ENCODE measurements at places on chromosomes 4 and X.

DNA sequence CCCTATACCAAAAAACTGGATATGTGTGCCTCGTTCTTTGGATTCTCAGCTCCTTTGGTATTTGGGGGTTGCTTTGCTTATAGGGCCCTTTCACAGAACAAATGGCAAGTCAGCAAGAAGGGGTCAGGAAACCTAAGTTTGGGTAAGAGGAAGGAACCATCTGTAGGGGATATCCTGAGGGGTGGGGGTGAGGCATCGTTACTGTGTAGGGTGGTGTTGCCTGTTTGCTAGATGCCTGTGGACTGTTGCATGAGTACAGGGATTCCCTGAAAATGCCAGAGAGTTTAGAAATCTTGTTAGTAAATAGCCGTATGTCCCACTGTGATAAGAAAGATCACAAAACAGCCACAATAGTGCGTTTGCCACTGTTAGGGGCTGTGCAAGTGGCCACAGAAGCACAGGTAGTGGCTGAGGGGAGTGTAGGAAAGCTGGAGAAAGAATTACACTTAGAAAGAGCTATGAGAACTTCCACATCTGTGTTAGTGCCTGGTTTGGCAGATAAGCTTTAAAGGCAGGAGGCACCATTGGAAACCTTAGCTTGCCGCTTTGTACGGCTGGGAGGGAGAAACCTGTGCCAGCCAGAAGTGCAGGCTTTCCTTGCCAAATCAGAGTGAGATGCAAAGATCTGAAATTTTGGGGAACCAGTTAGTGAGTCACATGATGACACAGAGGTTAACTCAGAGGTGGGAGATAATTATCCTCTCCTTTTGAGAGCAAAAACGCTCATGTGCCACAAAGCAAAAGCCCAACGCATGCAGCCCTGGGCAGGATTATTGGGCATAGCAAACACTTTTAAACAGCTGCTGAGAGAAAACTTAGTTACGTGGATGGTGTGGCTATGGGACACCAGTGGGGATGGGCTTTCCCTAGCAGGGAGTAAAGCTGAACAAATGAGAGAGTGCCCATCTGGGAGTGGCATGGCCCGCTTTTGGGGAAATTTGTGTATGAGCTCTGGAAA lies 343.7 kb downstream of the ARAP2 start:
- DNase-seq: no peak

GRCh38 chr4:4395849-4396627 lies 9.1 kb downstream of the NSG1 start:
- DNase-seq: peak; percentile 6

DNA sequence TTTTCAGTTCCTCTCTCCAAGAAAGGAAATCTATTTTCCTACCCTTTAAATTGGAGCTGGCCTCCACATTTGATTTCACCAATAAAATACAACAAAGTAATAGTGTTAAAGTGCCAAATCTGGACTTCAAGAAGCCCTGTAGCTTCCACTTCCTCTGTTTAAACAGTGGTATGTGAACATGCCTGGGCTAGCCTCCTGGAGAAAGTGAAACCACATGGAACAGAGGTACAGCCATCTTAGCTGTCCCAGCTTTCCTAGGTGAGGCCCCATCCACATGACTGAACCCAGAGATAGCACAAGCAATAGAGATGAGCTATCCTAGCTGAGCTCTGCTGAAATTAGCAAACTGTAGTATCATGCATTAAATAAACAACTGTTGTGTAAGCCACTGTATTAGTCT lies 131.8 kb upstream of the VCX start:
- DNase-seq: no peak

- no peak for DNase-seq
These were observed at the start of gene ZFYVE28 for GRCh38 chr4:2417765-2418649. TSS of gene ZFYVE28 (minus strand) at chr4:2418645. CDS start at chr4:2418323, 322 bp downstream.

DNA sequence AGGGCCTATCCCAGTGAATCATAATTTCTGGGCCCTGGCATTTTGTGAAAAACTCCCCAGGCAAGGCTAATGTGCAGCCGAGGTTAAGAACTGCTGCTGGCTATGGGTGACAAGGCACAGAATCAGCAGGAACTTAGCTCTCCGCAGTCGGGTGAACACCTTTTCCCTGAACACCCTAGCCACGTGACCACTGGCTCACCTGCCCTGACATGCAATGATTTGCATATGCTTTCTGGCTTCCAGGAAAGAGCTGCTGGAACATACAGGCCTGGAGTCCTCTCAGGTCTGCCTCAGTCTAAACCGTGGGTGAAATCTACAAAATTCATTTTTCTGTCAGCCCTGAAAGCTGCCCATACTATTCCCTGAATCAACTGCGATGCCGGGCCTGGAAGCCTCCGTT lies 56.6 kb downstream of the ZNF827 start:
- DNase-seq: no peak

DNA sequence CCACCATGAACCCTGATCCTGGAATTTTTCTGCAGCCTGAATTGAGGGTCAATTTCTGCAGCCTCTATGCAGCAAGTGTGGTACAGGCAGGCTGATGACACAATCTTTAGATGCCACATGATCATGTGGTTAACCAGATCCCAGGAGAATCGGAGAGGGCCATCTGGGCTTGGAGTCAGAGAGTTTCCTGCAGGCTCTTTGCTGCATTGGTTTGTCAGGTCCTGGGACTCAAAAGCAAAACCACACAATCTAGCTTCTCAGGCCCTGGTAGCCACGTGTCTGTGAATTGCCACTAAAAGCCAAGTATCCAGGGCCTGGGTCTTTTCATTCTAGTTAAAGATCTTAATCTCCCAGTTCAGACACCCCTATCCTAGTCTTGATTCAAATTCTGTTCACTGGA lies 464.5 kb downstream of the BCOR start:
- DNase-seq: peak; percentile 66

DNA sequence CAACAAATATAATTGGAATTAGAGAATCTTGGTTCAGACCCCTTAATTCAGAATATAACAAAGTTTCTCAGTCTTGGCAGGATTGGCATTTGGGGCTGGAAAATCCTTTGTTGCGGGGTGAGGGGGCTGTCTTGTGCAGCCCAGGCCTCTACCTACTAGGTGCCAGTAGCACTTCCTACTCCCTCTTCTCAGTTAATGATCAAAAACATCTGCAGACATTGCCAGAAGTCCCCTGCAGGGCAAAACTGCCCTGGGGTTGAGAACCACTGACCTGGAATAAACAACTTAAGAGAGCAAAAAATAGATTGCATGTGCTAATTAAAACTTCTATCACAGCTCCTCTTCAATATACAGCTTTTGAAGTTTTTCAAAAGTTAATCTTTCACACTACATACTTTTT lies 36.7 kb upstream of the CXorf38 start:
- DNase-seq: no peak

DNA sequence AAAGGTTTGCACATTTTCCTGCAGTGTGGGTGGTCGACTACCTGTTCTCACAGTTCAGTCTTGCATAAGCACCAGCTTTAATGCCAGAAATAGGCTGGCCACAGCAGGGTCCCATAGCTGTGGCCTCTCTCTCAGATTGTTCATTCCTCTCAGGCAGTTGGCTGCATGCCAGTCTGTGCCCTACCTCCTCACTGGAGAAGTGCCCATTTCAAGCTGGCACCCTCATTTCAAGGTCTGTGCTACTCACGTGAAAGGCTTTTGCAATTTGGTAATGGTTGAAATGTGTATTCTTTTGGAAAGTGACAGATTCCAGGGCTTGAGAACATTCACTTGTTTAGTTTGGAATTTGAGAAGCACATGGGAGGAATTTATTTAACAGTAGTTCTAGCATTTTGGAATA lies 28.9 kb upstream of the MTMR1 start:
- no peak for DNase-seq

DNA sequence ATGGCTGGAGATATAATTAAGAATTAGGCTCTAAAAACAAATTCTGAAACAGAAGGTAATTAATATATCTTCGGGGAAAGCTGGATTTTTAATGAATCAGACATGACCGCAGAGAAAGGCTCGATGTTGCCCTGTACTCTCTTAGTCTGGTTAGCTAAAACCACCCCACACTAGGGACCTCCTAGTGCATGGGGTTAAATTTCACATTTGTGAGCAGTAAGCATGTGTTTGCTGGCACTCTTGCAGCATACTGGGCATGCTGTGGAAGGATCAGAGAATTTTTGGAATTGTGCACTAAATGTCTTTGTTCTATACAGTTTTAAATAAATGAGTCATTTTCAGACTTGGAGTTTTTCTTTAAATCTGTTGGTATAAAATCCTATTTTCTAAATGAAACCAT lies 475.6 kb upstream of the FTHL17 start:
- DNase-seq: peak; percentile 46

DNA sequence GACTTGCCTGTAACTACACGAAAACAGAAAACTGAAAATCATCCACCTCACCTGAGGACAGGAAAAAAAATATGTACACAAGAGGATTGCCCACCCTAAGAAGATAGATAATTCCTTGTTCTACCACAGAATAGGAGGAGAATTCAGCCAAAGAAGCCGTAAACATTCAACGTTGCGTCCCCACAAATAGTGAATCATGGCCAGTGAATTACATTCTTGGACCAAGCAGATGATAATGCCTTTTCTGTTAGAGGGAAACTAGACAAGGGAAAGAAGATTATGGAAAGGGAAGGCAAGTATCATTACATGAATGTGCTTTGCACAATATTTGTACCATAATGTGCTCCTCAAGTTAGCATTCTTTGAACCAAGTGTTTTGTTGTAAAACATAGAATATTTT lies 95.5 kb upstream of the C1QTNF7 start:
- DNase-seq: no peak

- peak; percentile 21 for DNase-seq
These were observed 31.0 kb downstream of the ALPK1 start for GRCh38 chr4:112327965-112328733.

GRCh38 chrX:31350808-31351074 lies 278.9 kb upstream of the FTHL17 start:
- DNase-seq: no peak

DNA sequence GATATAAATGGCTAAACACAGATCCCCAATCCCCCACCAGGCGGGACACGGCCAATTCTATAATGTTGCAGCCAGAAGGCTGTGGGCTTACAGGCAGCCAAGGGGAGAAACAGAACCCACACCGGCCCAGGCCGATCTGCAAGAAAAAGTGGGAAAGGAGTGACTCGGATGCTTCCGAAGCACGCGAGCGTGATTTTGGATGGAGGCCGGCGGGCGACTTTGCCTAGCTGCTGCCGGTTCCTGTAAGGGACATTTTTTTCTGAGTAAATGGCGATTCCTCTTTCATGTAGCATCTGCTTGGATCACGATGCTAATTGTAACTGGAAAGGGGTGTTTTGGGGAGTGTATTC lies 470.2 kb downstream of the PCDH19 start:
- no peak for DNase-seq

GRCh38 chrX:6748595-6748994 lies 213.7 kb upstream of the VCX3A start:
- no peak for DNase-seq

GRCh38 chr4:181264893-181265292 lies 978.3 kb upstream of the TENM3 start:
- no peak for DNase-seq

GRCh38 chr4:6198278-6198677 lies 2.1 kb downstream of the JAKMIP1 start:
- no peak for DNase-seq

DNA sequence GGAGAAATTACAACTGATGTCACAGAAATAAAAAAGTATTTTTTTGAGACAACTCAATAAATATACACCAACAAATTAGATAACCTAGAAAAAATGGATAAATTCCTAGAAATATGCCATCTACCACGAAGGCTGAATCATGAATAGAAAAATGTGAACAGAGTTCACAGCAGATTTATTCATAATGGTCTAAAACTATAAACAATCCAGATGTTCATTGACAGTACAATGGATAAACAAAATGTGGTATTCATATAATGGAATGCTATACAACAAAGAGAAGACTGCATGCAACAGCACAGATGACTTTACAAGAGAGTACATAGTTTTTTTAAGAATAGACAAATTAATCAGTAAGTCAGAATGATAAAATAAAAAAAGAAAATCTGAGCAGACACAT lies 55.2 kb downstream of the CLOCK start:
- peak; percentile 22 for DNase-seq

DNA sequence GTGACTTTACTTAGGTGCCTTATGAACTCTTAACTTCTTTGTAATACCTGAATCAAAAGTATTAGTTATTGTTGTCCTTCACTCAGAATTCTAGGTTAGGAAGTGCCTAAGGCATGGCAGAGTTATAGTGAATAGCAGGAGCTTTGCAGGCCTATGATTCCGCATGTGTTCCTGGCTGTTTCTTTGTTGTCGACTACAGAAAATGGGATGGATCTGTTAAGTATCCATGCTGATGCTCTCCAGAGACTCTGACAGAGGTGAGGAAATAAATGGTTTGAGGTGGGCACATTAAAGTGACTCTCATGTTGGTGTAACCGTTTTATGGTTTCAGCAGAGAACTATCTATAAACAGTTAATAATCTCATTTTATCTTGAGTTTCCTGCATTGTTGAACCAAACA lies 1601.3 kb downstream of the PCDH7 start:
- no peak for DNase-seq

DNA sequence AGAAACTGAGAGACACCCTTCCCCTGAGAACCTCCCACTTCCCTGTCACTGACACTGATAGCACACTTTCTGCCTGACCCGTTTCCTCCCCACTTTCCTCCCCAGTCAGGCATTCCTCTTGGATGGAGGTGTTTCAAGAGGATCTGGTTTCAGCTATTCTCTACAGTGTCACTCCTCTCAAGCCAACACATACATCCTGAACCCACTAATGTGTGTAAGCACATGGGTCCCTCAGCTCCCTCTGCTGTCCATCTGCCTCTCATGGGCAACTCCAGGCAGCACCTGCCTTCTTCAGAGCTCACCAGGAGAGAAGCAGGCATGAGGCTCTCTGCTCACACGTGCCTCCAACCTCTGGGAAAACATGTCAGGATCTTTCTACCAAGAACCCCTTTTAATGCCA lies 207.6 kb downstream of the NAF1 start:
- no peak for DNase-seq

DNA sequence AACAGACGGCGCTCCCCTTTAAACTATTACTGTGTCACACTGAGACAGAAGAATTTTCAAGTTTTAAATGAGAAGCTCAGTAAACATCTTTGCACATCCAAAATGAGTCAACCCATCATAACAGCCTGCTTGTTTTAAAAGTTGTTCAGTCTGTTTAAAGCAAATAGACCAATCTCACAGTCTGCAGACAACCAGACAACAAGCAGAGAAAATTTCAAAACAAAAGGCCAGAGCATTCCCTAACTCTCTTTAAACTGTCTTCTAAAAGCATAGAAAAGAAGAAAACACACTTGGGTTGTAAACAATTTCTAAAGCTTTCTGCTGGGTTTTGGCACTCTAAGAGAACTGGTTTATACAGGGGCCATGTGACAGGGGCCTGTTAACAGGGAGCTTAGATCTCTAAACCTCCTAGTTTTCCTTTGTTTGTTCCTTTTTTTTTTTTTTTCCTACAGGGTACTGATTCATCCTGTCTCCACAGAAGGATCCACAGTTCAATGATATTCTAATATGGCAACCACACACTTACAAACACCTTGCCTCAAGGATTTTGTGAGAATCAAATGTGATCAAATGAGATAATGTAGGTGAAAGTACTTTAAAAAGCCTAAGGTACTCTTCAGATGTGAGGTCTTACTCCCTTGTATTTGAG lies 100.8 kb upstream of the MAML3 start:
- no peak for DNase-seq

Data from astrocyte (in vitro differentiated cells and primary cell).